ENCODE measurements at places on chromosomes 6 and 20.

- no peak for DNase-seq
These were observed 142.8 kb downstream of the VEGFA start for GRCh38 chr6:43912598-43913371.

- DNase-seq = no peak
These were observed 548 bp upstream of the BCAS4 start for GRCh38 chr20:50794181-50794845.

- DNase-seq = peak; percentile 90
These were observed 140.5 kb upstream of the ATXN1 start for GRCh38 chr6:16901782-16902181.

GRCh38 chr6:88641178-88641903 lies 322.1 kb downstream of the RNGTT start:
- DNase-seq = peak; percentile 8

DNA sequence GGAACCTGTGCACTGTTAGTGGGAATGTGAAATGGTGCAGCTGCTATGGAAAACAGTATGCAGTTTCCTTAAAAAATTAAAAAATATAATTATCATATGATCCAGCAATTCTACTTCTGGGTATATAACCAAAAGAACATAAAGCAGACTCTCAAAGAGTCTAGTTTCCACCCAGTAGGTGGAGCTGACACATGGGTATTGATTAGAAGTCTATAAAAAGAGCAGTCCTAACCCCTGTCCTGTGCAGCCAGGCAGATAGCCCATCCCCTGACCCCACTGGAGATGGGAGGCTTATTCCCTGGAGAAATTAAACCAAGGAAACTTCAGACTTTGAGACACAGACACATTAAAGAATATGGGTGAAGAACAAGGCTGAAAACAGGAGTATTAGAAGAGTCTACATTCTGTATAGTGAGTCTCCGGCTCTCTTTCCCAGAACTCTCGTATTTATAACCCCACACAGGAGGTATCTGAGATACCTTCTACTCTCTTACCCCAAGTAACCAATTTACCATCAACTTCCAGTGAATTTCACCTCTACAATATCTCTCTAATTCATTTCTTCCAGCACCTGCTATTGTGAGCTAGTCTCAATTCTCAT lies 92.3 kb downstream of the SEL1L2 start:
- no peak for DNase-seq

DNA sequence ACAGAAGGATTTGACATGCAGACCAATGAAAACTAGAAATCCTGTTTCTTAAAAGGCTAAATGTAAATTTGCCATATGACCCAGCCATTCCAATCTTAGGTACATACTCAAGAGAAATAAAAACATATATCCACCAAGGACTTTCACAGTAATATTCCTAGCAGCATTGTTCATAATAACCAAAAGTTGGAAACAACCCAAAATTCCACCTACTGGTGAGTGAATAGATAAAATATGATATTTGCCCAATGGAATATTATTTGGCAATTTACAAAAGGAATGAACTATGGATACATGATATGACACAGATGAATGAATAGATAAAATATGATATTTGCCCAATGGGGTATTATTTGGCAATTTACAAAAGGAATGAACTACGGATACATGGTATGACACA lies 22.7 kb downstream of the MTCL3 start:
- DNase-seq = no peak

DNA sequence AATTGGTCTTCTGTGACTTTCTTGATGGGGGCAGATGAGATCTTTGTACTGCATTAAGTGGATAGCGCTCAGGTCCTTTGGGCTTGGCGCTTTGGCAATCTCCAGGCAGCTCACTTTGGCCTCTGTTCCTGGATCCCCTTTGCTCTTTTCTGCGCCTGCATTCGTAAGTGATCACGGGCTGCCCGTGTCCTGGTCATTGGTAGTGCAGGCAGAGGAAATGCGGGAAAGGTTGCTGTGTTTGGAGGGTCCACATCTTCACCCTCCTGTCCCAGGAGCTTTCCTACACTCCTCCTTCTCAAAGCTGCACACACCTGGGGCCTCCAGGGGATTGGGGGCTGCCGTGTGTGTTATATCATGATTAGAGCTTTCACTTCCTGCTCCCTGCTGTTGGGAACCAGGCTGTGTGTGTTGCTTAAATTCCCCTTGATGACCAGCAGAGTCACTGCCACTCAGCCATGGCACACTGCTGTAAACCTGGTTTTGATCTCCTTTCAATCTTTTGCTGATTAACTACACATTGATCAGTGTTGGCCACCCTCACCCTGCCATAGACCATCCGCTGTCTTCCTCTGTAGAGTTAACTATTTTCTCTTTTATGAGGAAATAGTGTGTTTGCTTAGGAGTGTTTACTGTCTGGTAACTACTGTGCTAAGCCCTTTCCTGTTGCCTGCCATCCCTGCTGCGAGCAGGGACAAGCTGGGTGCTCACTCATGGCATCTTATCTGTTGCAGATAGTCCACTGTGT lies 13.0 kb upstream of the SNHG17 start:
- no peak for DNase-seq

DNA sequence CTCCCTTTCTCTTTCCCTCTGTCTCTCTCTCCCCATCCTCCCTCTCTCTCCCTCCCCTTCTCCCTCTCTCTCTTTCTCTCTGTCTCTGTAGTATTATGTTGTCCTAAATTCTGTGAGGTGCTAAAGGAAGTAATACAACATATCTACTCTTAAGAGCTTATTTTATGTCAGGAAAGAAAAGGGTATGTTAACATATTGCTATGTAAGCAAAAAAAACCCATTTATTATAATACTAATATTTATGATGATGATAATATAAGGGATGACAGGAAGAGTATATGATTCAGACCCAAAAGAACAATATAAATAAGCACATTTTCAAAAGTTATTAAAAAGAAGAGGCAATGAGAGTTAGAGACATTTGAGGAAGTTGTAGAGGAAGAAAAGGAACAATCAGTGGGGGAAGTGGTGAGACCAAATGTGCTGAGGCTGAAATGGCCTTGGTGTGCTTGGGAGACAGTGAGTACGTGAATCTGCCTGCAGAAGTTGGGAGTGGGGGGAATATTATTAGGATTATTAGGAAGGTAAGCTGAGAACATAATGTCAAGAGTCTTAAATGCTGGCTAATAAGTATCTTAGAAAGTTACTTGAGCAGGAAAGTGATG lies 303.6 kb upstream of the FERMT1 start:
- no peak for DNase-seq

- DNase-seq = peak; percentile 30
These were observed 447.3 kb downstream of the HDGFL1 start for GRCh38 chr6:23016696-23017095.

- DNase-seq = no peak
These were observed 111.8 kb downstream of the EDN3 start for GRCh38 chr20:59412181-59412580.

- no peak for DNase-seq
These were observed 139.9 kb upstream of the PRND start for GRCh38 chr20:4581838-4582237.

- no peak for DNase-seq
These were observed 4.1 kb upstream of the ZNFX1 start for GRCh38 chr20:49281913-49282467.

- DNase-seq = no peak
These were observed 50.2 kb downstream of the INSM1 start for GRCh38 chr20:20417876-20418676.

DNA sequence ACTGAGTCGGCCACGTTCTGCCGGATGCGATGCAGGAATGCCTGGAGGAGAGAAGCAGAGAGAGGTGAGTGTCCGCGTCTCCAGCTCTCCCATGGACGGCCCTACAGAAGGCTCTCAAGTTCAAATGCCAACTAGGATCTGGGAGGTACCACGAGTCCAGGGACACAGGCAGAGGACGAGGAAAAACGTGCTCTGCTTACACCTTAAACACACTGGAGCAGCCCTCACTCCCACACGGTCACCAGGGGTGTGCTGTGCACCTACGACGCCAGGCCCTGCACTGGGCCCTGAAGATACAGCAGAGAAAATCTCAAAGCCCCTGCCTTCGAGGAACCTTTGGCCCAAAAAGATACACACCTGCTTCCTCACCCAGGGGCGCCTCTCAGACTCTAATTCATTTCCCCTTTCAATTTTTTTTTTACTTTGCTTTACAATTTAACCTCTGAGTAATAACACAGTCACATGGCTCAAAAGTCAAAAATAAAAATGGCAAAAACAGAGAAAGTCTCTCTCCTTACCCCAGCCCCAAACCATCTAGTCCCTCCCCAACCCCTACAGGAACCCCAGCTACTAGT lies 79.9 kb downstream of the PREX1 start:
- DNase-seq = no peak

- no peak for DNase-seq
These were observed 188.0 kb upstream of the TENT5A start for GRCh38 chr6:81940451-81940985.

GRCh38 chr6:75882734-75883133 lies 133.7 kb downstream of the MYO6 start:
- DNase-seq = peak; percentile 75

DNA sequence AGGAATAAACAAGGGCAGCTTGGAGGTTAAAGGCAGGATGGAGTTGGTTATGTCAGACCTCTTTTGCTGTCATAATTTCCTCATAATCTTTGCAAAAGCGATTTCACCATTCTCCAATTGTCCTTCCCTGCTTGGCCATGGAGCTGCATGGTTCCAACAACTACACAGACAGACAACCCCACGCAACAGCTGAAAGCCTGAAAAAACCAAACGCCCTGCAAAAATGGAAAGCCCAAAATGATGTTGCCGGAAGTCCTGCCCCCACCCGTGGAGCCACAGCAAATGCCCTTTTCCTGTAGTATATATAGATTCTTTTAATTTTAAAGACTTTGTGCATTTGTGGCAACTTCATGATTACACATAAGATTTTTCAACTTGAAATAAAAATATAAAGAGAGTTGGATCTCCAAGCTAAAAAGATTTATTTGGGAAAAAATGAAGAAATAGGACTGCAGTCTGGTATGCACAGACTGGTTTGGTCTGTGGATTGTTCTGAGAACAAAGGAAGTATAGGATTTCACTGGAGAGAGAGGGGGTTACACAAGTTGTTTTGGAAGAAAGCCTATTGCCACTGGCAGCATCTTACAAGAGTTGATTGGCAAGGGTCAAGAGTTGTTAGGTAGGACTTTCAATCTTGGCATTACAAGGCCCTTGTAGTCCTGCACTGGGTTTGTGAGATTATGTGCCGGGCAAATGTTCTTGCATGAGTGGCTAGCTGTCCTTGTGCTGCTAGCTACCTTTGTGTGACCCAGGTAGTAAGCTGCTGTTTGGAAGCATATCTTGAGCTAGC lies 190.0 kb downstream of the C6orf118 start:
- peak; percentile 52 for DNase-seq

GRCh38 chr6:10112871-10113549 lies 301.9 kb downstream of the TFAP2A start:
- no peak for DNase-seq

DNA sequence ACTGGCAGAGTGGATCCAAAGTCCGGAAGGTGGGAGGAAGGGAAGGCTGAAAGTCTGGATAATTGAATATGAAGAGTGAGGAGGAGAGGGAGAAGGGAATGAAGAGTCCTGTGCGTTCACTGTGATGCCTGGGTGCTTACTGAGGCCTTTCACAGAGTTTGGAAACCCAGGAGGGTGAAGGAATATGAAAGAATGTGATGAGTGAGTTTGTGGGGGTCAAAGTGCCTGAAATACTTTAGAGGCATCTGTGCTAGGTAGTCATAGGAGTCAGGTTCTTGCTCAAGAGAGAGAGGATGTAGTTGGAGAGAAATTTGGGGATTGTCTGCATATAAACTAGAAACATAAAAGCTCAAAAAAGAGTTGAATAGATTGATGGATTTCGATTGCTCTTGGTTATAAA lies 20.7 kb downstream of the NKX2-4 start:
- DNase-seq = no peak

GRCh38 chr20:16942756-16943155 lies 194.6 kb downstream of the OTOR start:
- no peak for DNase-seq

GRCh38 chr6:134585517-134585873 lies 267.6 kb upstream of the SGK1 start:
- DNase-seq = no peak

DNA sequence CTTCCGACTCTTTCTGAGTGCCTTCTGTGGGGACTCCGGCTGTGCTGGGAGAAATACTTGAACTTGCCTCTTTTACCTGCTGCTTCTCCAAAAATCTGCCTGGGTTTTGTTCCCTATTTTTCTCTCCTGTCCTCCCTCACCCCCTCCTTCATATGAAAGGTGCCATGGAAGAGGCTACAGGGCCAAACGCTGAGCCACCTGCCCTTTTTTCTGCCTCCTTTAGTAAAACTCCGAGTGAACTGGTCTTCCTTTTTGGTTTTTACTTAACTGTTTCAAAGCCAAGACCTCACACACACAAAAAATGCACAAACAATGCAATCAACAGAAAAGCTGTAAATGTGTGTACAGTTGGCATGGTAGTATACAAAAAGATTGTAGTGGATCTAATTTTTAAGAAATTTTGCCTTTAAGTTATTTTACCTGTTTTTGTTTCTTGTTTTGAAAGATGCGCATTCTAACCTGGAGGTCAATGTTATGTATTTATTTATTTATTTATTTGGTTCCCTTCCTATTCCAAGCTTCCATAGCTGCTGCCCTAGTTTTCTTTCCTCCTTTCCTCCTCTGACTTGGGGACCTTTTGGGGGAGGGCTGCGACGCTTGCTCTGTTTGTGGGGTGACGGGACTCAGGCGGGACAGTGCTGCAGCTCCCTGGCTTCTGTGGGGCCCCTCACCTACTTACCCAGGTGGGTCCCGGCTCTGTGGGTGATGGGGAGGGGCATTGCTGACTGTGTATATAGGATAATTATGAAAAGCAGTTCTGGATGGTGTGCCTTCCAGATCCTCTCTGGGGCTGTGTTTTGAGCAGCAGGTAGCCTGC lies 4.8 kb downstream of the PIM1 start:
- DNase-seq = no peak

DNA sequence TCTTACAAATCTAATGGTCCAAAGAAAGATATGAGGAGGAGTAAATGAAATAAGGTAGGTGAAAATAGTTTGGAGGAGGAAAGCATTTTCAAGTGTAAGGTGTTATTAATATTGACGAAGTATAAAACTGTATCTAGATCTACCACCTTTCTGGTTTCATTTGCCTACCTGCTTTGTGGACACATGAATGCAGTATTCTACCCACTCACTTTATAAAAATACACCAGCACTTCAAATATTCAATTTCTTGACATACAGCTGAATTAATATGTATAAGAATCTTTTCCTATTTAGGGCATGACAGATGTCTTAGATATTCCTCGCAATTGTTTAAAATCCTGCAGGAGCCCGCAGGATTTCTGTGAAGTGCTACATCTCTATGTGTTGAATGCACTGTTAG lies 108.0 kb downstream of the BCAS1 start:
- no peak for DNase-seq

DNA sequence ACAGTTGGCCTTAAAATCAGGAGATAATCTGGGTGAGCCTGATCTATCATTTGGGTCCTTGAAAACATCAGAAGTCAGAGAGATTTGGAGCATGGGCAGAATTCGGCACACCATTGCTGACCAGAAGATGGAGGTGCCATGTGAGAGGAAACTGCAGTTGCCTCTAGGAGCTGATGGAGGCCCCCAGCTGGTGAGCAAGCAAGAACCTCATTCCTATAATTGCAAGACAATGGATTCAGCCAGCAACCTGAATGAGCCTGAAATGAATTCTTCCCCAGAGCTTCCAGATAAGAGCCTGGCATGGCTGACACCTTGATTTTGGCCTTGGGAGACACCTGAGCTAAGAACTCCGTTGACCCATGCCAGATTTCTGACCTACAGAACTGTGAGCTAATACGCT lies 76.3 kb upstream of the FYN start:
- DNase-seq = no peak

GRCh38 chr20:1951436-1952115 lies 42.3 kb downstream of the PDYN start:
- no peak for DNase-seq
